ENCODE measurements at places on chromosomes 12 and 14.

DNA sequence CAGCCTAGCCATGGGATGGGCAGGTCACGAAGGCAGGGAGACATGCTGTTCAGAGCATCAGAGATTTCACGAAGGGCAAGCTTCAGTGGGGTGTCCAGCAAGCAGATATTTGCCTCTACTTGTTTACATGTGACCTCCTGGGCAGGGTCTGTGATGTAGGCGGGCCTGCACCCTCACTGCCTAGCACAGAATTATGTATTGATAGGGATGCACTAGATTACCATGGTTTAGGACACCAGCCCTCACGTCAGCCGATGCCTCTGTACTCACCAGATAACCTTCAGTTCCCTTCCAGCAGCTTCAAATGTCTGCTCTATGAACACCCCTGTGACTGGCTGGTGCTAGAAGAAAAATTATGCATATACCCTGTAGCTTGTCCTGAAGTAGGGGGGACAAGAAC lies 5.1 kb upstream of the EIF5 start:
- no peak overlapping the region for H3K27ac ChIP-seq
- H3K4me3 ChIP-seq = no peak overlapping the region
- H3K36me3 ChIP-seq = no peaks in the 10 kb centered on the region
- no peak for DNase-seq
- no peaks in the 10 kb centered on the region for H3K27me3 ChIP-seq
- peaks cover 4% of the 10 kb centered on the region for H3K4me1 ChIP-seq

GRCh38 chr14:64504897-64505794 lies 576 bp downstream of the ZBTB1 start:
- H3K4me3 ChIP-seq = peak overlapping the region; percentile 62
- peaks cover 11% of the 10 kb centered on the region for H3K4me1 ChIP-seq
- DNase-seq = peak; percentile 95
- no peaks in the 10 kb centered on the region for H3K27me3 ChIP-seq
- H3K27ac ChIP-seq = peak overlapping the region; percentile 100

DNA sequence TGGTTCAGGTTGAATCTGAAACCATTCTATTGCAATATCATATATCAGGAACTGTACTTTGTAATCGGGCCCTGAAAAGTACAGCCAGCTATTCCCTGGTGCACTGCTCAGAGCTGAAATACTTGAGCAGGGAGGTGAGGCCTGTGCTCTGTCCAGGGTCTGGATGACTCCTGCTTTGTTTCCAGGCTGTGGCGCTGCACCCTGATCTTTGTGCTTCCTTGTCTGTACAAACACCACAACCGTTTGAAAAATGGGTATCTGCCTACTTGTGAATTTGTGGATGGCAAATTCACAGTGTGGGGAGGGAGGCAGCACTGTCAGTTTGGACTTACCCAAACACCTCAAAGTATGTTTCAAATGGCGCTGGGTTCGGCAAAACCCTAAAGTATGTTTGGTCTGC lies 155.4 kb upstream of the FAR2 start:
- H3K4me1 ChIP-seq = no peaks in the 10 kb centered on the region
- no peak overlapping the region for H3K4me3 ChIP-seq
- DNase-seq = no peak
- H3K27me3 ChIP-seq = no peaks in the 10 kb centered on the region

- H3K36me3 ChIP-seq = no peaks in the 10 kb centered on the region
- no peak overlapping the region for H3K27ac ChIP-seq
- no peaks in the 10 kb centered on the region for H3K27me3 ChIP-seq
- H3K4me1 ChIP-seq = no peaks in the 10 kb centered on the region
- no peak overlapping the region for H3K4me3 ChIP-seq
- no peak for DNase-seq
Observed at GRCh38 chr12:84698576-84699333, 213.8 kb downstream of the SLC6A15 start.

- no peak overlapping the region for H3K4me3 ChIP-seq
- H3K36me3 ChIP-seq = peaks cover 11% of the 10 kb centered on the region
- H3K27me3 ChIP-seq = no peaks in the 10 kb centered on the region
Observed at GRCh38 chr12:96225044-96225855, 31.1 kb downstream of the ELK3 start.

GRCh38 chr14:76677534-76678145 lies 83.6 kb upstream of the VASH1 start:
- H3K27me3 ChIP-seq = no peaks in the 10 kb centered on the region
- no peak overlapping the region for H3K4me3 ChIP-seq
- no peaks in the 10 kb centered on the region for H3K4me1 ChIP-seq
- H3K36me3 ChIP-seq = no peaks in the 10 kb centered on the region

- no peak for DNase-seq
- H3K27ac ChIP-seq = no peak overlapping the region
Observed at GRCh38 chr14:40123816-40124215, 691.6 kb upstream of the FBXO33 start.

GRCh38 chr12:104570174-104570907 lies 113.6 kb downstream of the CHST11 start:
- DNase-seq = no peak
- H3K36me3 ChIP-seq = no peaks in the 10 kb centered on the region
- no peak overlapping the region for H3K27ac ChIP-seq
- no peaks in the 10 kb centered on the region for H3K4me1 ChIP-seq
- H3K4me3 ChIP-seq = no peak overlapping the region
- H3K27me3 ChIP-seq = no peaks in the 10 kb centered on the region

DNA sequence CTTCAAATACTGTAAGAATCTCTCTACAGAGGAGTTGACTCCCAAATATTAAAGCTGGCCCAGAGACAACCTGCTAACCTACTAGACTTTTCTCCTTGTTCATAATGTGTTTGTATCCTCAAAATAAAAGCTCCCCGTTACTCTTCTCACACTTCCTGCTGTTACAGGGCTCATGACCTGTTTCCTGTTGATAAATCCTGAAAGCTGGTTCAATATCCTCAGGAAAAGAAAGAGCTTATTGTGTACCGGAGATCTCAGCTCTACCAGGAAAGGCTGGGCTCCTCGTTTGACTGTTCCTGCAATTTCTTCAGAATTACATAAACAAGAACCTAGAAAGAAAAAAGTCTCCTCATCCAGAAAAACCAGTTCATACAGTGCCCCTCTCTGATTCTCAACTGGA lies 30.8 kb downstream of the CLEC1A start:
- H3K27ac ChIP-seq = no peak overlapping the region
- no peaks in the 10 kb centered on the region for H3K4me1 ChIP-seq
- H3K36me3 ChIP-seq = no peaks in the 10 kb centered on the region
- H3K4me3 ChIP-seq = no peak overlapping the region
- H3K27me3 ChIP-seq = no peaks in the 10 kb centered on the region

DNA sequence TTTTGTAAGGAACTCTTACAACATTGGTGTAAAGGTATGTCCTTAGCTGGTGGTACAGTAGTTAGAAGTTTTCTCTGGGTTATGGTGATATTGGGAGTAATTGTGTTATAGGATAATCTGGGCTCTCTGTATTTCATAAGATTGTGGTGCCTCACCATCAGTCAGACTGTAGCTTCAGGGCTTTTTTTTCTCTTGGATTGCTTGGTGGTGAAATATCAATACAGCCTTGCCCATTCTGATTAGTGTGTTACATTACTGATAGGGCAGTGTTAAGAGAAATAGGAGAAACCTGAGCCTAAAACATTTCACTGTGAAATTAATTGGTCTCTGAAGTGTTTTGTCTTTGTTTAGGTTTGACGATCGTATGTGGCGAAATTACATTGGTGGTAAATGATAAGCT lies 71.0 kb downstream of the RCOR1 start:
- no peak overlapping the region for H3K27ac ChIP-seq
- H3K4me3 ChIP-seq = no peak overlapping the region
- no peaks in the 10 kb centered on the region for H3K36me3 ChIP-seq
- H3K4me1 ChIP-seq = peaks cover 42% of the 10 kb centered on the region

GRCh38 chr14:37903343-37904191 lies 304.1 kb upstream of the SSTR1 start:
- H3K27me3 ChIP-seq = no peaks in the 10 kb centered on the region
- no peaks in the 10 kb centered on the region for H3K36me3 ChIP-seq
- no peak for DNase-seq
- no peak overlapping the region for H3K27ac ChIP-seq

- H3K27me3 ChIP-seq = no peaks in the 10 kb centered on the region
- H3K36me3 ChIP-seq = no peaks in the 10 kb centered on the region
- no peak overlapping the region for H3K4me3 ChIP-seq
Observed at GRCh38 chr14:91957876-91958313, 10.4 kb upstream of the FBLN5 start.

DNA sequence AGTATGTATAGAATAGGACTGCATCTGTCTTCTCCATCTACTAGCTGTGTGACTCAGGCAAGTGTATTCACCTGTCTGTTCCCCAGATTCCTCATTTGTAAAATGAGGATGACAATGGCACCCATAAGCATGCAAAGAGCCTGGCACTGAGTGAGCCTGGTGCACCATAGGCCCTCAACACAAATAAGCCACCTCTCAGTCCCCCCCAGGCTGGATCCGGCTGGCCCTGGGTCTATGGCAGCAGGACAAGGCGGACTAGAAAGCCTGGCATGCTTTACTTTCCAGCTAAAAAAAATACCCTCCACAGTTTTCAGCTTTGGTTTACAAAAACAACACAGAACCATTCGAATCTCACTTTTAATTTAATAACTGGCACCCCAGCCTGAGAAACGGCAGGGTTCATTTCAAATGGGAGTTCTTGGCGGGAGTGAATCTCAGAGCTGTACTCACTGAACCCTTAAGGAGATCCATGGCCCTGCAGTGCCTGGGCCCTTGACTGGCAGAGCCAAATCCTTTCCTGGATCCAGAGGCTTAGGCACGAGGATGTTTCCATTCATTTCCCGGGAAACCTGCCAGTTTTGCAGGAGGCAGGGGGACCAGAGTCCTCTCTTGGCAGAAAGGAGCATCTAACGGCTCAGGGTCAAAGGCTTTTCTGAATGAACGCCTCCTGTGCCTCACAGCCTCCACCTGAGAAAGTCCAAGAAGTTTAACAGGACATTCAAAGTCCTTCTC lies 17.7 kb downstream of the SYNE3 start:
- DNase-seq = peak; percentile 90
- H3K4me3 ChIP-seq = no peak overlapping the region
- H3K4me1 ChIP-seq = peaks cover 6% of the 10 kb centered on the region

DNA sequence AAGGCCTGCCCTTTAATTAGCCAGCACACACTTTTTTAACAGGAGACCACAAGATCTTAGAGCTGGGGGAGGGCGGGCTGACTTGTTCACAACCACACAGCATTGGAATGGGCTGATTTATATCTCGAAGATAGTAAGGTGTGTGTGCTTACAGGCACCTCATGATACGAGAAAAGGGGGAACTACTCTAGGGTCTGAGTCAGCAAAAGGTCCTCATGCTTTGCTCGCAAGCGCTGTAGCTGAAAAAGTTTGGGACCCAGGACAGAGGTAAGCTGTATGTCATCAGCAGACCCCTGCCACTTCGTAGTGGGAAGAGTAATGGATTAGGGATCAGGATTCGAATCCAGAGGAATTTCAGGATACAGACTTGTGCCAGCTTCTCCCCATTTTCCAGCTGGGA lies 88.9 kb upstream of the RBM19 start:
- no peak overlapping the region for H3K27ac ChIP-seq
- no peaks in the 10 kb centered on the region for H3K36me3 ChIP-seq
- H3K4me1 ChIP-seq = no peaks in the 10 kb centered on the region
- no peaks in the 10 kb centered on the region for H3K27me3 ChIP-seq
- no peak overlapping the region for H3K4me3 ChIP-seq

DNA sequence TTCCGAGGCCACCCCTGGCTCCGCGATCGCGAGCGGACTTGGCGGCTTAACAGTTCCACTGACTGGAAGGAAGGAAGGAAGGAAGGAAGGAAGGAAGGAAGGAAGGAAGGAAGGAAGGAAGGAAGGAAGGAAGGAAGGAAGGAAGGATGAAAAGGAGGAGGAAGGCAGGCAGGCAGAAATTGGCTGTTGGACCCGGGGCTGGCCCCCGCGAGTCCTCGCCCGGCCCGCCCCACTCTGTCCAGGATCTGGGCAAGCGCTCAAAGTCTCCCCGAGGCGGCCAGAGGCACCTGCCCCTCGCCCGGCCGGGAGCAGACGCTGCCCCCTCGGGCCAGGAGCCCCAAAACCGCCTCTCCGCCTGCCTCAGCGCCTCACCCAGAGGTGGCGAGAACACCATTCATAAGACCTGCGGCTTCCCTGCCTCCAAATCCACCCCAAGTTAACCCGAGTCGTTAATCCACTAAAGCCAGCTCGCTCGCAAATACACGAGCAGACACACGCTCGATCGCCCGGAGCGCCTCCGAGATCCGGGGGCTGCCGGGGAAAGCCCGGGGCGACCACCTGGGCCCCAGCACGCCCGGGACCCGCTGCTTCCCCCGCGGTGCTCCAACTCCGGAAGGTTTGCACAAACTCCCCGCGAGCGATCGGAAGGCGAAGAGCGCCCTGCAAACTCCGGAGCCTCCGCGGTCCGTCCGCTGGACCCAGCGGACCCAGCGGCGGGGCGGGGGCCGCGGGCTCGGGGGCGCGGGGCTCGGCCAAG lies 844 bp downstream of the DPF3 start:
- no peaks in the 10 kb centered on the region for H3K36me3 ChIP-seq
- peaks cover 8% of the 10 kb centered on the region for H3K4me1 ChIP-seq
- H3K27me3 ChIP-seq = no peaks in the 10 kb centered on the region
- DNase-seq = peak; percentile 18

GRCh38 chr14:35258420-35258819 lies 33.8 kb upstream of the PSMA6 start:
- no peaks in the 10 kb centered on the region for H3K36me3 ChIP-seq
- H3K27ac ChIP-seq = no peak overlapping the region
- no peak overlapping the region for H3K4me3 ChIP-seq
- DNase-seq = no peak

GRCh38 chr14:68612049-68612448 lies 180.8 kb downstream of the ZFP36L1 start:
- peak; percentile 62 for DNase-seq
- H3K27ac ChIP-seq = peak overlapping the region; percentile 67
- no peaks in the 10 kb centered on the region for H3K36me3 ChIP-seq
- H3K27me3 ChIP-seq = no peaks in the 10 kb centered on the region

- H3K27me3 ChIP-seq = no peaks in the 10 kb centered on the region
- H3K36me3 ChIP-seq = no peaks in the 10 kb centered on the region
- no peak overlapping the region for H3K27ac ChIP-seq
- H3K4me3 ChIP-seq = no peak overlapping the region
- H3K4me1 ChIP-seq = peaks cover 3% of the 10 kb centered on the region
Observed at GRCh38 chr12:93743229-93743998, 66.2 kb downstream of the CRADD start.

DNA sequence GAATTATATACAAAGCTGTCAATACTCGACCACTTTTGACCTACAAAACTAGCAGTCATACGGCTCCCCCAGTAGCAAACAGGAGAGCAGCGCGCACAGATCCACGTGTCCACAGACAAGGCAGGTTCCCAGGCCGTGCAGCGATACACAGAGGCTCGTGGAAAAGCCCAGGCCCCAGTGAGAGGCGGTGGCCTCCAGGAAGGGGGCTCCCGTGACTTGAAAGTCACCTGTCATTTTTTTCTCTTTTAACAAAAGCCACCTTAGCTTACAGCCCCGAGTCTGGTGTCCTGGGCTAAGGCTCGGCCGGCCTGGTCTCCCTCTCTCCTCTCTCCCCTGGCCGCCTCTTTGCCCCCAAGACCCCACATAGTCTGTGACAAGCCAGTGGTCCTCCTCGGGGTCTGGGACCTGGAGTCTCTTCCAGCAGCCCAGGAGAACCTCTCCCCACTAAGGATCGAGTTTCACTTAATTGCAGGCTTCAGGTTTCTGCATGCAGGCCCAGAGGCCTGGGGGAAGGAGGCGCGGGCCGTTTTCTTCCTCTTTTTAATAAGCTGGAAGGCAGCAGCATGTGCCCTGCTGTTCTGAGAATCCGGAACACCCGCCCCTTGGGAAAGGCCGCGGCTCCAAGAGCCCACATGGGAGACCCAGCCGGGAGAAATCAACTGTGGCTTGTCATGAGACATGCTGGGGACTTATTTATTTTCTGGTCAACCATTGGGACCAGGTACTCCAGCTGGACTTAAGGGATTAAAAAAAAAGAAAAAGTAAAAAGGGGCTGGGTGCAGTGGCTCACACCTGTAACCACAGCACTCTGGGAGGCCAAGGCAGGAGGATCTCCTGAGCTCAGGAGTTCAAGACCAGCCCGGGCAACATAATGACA lies 15.9 kb downstream of the NCOR2 start:
- H3K27me3 ChIP-seq = no peaks in the 10 kb centered on the region
- H3K36me3 ChIP-seq = no peaks in the 10 kb centered on the region
- peak overlapping the region; percentile 68 for H3K27ac ChIP-seq
- peaks cover 46% of the 10 kb centered on the region for H3K4me1 ChIP-seq

Data from lung (tissue), 17 donors.